ENCODE measurements at places on chromosomes 6 and 20.

DNA sequence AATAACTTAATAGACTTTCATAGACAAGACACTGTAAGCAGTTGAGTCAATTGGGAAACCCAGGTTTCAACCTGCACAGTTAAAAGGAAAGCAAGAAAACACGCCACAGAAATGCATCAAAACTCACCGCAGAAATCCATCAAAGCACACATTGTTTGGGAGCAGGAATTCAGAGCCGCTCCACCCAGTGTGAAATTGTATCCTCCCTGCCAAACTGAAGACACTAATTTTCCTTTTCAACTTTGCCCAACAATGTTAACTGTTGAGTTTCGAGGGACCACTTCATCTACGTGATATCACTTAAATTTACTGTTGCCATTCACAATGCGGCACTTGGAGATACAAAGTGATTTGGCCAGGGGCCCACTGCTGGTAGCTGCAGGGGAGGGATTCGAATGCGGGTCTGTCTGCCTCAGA lies 92.7 kb downstream of the DACT2 start:
- no peak for DNase-seq

GRCh38 chr6:17099401-17100059 lies 2.3 kb upstream of the STMND1 start:
- no peak for DNase-seq

DNA sequence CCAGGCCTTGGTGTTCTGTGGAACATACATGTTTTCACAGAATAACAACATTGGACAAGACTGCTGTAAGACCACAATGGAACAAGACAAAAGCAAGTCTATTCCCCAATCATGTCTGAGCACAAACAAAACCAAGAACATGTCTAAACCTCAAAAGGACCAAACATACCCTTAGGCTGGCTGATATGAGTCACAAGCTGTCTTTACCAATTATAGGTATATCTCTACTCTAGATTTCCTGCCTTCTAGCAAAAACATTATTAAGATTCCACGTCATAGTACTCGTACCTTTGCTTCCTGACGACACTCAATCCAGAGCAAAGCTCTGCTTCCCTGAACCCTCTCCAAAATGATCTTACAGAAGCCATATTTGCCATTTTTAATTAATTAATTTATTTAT lies 15.4 kb upstream of the L3MBTL1 start:
- no peak for DNase-seq

GRCh38 chr6:51495096-51495495 lies 592.3 kb downstream of the PKHD1 start:
- no peak for DNase-seq

GRCh38 chr20:23308908-23309307 lies 41.7 kb upstream of the NXT1 start:
- DNase-seq: no peak

GRCh38 chr6:154550779-154551178 lies 40.3 kb upstream of the CNKSR3 start:
- DNase-seq: no peak

DNA sequence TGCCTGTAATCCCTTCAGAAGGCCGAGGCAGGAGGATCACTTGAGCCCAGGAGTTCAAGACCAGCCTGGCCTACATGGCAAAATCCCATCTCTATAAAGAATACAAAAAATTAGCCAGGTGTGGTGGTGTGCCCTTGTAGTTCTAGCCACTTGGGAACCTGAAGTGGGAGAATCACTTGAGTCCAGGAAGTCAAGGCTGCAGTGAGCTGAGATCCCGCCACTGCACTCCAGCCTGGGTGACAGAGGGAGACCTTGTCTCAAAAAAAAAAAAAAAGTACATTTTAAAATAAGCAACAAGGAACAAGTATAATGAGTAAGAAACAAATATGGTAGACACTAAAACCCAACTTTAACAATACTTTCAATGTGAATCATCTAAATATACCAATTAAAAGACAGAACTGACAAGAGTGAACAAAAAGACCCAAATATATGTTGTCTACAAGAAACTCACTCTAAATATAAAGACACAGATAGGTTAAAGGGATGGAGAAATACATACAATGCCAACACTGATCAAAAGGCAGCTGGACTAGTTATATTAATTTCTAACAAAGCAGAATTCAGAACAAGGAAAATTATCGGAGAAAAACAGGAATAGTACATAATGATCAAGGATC lies 37.7 kb downstream of the RANBP9 start:
- no peak for DNase-seq

DNA sequence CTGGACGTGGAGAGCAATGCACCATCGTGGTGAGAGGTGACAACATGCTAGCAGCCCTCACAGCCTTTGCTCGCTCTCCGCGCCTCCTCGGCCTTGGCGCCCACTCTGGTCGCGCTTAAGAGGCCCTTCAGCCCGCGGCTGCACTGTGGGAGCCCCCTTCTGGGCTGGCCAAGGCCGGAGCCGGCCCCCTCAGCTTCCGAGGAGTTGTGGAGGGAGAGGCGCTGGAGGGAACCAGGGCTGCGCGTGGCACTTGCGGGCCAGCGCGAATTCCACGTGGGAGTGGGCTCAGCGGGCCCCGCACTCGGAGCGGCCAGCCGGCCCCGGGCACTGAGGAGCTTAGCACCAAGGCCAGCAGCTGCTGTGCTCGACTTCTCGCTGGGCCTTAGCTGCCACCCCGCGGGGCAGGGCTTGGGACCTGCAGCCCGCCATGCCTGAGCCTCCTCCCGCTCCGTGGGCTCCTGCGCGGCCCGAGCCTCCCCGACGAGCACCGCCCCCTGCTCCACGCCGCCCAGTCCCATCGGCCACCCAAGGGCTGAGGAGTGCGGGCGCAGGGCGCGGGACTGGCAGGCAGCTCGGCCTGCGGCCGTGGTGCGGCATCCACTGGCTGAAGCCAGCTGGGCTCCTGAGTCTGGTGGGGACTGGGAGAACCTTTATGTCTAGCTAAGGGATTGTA lies 3.8 kb downstream of the GPX6 start:
- no peak for DNase-seq

GRCh38 chr20:63054681-63055240 lies 48.0 kb upstream of the BHLHE23 start:
- DNase-seq: no peak

GRCh38 chr6:35368038-35368887 lies 25.9 kb downstream of the PPARD start:
- DNase-seq: peak; percentile 54

DNA sequence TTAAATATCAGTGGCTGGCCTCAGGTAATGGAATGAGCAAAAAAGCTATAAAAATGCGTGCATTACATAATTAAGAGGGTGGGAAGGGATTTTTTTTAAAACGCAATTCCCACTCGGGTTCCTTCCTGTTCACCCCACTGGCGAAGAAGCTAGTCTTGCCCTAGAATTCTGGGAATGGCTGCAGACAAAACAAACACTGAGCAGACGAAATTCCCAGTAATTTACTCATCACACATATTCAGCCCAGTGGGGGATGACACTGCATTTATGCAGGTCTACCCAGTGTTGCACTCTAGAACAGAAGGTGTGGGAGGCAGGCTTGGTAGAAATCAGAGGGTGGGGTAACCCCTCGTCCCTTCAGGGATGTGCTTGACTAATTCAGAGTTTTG lies 2695.0 kb upstream of the DEFB115 start:
- DNase-seq: peak; percentile 53

GRCh38 chr6:43273707-43274106 lies 24.4 kb upstream of the SLC22A7 start:
- DNase-seq: no peak

DNA sequence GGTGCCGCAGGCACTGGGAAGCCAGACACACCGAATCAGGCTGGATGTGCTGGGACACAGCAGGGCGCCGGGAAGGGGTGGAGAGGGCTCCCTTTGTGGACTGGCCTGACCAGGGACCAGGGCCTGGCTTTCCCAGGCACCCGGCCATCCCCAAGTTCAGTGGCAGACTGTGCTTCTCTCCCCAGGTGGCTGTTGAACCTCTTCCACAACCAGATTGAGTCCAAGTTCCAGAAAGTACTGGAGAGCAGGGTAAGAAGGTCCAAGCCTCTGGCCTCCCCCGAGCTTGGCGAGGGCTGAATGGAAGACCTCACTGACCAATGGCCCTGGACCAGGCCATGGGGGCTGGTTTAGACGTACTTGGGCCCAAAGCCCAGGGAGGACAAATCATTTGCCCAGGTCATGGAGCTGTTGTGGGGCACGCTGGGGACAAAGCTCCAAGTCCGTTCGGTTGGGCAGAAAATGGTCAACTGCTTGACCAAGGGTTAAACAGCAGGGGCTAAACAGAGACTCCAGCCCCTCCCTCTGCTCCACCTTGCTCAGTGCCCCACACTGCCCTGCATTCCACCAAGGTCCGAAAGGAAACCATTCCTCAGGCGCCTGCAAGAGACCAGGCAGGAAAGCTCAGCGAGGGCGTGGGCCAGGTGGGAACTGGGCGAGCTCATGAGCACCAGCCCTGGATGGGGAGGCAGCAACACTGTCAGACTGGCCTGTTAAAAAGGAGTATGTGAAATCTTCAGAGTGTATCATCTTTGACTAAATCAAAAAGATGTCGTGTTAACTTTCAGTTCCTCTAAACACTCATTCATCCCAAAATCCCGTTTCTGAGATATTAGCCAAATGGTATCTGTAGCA lies 9.1 kb downstream of the LBP start:
- no peak for DNase-seq

DNA sequence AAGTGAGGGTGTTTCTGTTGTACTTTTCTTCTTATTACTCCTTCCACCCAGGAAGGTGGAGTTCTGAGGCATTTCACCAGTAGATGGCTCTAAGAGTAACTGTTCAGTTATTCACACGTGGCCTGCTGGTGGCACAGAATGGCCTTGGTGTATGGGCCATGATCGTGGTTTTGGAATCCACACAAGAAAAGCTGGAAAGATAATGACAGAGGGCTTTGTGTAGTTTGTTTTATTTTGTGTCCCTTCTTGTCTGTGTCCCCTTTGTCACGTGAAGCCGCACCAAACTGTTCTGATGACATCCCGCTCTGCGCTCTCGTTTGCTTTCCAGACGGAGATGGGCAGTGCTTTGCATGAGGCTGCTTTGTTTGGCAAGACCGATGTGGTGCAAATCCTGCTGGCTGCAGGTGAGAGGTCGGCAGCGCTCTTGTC lies 93.4 kb downstream of the ANKS1A start:
- peak; percentile 35 for DNase-seq

DNA sequence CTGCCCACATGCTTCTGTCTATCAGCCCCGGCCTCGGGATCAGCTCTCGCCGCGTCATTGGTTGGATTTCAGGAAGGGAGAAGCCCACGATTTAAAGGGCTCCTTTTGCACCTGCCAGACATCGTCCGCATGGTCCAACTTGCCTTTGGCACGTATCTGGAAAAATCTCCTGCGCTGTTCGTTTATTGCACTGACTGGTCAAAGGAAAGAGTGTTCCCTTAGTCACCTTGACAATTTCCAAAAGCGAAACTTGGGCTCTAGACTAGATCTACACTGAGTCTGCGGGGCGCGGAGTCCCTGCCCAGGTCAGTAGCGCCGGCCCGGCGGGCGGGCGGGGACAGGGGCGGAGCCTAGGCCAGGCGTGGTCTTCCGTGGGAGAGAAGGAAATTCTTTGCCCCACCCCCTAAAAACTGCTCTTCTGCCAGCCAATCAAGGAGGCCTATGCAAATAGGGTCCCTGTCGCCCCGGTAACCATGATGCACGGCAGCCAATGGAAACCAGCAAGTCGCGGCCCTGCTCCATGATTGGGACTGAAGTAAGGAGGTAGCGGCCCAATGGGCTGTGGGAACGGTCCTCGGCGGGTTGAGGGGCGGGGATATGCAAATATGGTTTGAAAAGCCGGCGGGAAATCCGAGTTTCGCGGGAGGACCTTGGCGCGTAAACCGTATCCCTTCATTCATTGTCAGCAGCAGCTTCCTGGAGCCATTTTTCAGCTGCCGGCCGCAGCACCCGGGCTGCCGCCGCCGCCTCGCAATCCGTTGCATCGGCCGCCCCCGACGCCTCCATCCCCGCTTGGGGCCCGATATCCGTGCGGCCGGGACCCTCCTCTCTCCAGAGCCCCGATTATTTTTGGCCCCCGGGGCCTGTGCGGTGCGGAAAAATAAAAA lies at the start of gene E2F3:
TSS of gene E2F3 (plus strand) at position 675 of the 887 bp plus-strand sequence. CDS start 354 bp downstream, outside the sequence.
- DNase-seq: peak; percentile 100
